Nucleus accumbens (tissue), 56 donors: ENCODE measurements at places on chromosomes 16 and 17.

- no peak for DNase-seq
Measured at GRCh38 chr16:1442697-1443096, 1.7 kb downstream of the CCDC154 start.

- DNase-seq = no peak
Measured at GRCh38 chr16:79229361-79229760, 371.2 kb downstream of the MAF start.

DNA sequence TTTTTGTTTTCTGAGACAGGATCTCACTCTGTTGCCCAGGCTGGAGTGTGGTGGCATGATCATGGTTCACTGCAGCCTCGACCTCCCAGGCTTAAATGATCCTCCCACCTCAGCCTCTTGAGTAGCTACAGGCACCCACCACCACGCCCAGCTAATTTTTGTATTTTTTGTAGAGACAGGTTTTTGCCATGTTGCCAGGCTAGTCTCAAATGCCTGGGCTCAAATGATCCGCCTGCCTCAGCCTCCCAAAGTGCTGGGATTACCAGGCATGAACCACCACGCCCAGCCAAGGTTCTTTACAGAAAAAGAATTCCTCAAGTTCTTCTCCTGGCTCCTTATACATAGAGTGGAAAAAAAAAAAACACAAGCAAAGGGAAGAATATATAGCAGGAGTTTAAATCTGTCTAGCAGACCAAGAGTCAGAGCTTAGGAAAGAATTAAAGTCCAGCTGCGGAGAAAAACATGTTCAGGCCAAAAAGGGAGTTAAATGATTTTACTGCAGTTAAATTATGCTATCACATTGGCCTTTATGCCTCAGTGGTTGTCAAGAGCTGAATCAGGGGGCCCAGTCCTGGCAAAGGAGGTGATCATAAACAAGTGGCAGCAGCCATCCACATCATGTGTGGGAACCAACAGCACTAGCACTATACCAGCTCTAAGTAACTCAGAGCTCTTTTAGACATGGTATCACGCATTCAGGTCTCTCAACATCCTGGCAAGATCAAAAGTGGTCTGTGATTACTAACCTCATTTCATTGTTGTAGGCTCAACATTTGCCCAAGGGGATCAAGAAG lies 39.3 kb downstream of the LIG3 start:
- no peak for DNase-seq

DNA sequence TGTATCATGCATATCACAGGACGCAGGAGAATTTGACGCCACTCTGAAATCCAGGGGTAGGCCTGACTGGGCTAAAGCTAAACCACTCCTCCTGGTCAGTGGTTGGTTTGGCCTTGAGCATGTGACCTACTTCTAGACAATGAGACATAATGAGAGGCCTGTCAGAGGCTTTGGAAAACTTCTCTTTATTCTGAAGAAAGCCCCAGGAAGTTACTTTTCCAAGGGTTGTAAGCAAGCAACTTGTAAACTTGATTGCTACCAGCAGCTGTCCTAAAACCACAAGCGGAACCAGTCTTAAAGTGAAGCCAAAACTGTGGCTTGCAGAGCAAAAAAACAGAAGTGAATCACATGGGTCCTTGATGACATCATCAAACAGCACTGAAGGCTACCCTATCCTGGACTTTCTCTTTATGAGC lies 138.2 kb upstream of the COX10 start:
- no peak for DNase-seq

DNA sequence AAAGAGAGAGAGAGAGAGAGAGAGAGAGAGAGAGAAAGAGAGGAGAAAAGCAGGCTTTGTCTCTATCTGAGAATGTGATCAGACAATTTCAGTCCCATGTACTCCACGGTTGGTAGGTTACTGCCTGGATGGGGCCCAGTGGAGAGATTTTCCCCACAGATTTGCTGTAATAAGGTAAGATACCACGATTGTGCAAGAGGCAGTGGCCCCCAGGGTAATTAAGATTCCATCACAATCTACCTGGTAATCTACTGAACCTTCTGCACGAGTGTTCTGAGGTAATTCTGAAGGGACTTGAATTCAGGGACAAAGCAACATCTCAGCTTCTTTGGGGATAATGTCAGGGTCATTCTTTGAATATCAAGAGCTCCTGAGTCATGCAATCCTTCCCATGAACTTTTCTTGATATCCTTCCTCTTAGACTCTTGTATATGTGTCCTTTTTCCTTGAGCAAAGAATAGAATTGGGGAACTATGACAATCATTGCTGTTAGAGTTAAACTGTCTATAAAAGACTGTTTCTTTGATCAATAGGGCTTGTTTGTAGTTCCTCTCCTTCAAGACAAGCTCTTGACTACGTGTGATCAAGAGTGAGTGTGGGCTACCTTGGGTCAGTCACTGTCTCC lies 306.6 kb downstream of the MAF start:
- DNase-seq = no peak
